Suppressor macrophage treated with lipopolysaccharide for 4 hours (primary cell): ENCODE measurements at places on chromosomes 16 and 17.

DNA sequence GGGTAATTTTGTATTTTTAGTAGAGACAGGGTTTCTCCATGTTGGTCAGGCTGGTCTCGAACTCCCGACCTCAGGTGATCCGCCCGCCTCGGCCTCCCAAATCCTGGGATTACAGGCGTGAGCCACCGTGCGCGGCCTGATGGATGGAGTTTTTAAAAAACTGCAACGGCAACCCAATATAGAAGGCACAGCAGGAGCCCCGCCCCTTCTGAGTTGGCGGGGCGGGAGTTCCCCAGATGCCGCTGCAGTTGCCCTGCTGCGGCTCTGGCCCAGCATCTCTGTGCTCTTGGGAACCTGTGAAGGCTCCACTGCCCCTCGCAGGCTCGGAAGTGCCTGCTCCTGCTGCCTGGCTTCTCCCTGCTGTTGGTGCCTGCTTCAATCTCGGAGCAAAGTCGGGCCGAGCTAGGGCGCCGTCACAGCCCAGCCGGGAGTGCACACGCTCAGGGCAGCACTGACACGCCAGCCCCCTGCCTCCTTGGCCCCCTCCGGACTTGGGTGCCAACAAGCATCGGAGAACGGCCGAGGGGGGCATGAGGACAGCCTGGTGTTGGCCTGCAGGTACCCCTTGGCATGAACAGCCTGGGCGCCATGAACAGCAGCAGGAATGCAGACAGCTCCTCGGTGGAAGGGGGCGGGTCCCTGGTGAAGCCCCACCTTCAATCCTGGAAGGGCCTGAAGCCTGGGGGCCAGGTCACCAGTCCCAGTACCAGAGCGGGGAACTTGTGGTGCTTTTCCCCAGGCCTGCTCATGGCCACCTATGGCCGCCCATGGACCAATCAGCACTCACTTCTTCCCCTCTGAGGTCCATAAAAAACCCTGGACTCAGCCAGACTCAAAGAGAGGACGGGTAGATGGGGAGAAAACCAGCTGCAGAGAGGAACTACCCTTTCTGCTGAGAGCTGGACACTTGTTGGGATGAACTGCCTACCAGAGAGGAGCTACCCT is 2.3 kb upstream of the NT5M start:
- peak; percentile 68 for DNase-seq

GRCh38 chr16:49693445-49693844 is 162.5 kb downstream of the ZNF423 start:
- no peak for DNase-seq

DNA sequence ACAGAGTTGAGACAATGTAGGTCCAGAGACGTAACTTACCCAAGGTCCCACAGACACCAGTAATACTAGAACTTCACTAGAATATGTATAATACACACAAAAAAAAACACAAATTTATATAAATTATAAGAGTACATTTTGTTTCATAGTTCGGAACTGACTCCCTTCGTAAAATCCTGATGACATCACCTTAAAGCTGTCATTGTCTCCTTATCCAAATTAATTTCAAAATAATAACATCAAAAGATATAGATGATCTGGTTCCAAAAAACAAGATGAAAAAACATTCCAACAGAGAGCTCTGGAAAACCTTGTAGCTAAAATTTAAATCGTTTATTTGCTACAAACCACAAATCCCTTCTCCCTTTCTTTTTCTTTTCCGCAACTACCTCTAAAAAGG is 10.0 kb downstream of the FBXL20 start:
- no peak for DNase-seq

GRCh38 chr17:28879886-28880571 is 17.5 kb downstream of the FLOT2 start:
- no peak for DNase-seq

DNA sequence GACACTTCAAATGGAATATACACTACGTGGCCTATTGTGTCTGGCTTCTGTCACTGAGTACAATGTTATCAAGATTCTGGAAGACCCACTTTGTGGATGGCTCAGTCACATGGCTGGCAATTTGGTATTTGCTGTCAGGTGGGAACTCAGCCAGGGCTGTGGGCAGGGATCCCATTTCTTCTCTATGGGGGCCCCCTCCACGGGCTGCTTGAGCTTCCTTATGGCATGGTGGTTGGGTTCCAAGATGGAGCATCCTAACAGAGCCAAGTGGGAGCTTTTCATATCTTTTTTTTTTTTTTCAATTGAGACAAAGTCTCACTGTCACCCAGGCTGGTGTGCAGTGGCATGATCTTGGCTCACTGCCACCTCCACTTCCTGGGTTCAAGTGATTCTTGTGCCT is 18.0 kb upstream of the CEP20 start:
- no peak for DNase-seq

DNA sequence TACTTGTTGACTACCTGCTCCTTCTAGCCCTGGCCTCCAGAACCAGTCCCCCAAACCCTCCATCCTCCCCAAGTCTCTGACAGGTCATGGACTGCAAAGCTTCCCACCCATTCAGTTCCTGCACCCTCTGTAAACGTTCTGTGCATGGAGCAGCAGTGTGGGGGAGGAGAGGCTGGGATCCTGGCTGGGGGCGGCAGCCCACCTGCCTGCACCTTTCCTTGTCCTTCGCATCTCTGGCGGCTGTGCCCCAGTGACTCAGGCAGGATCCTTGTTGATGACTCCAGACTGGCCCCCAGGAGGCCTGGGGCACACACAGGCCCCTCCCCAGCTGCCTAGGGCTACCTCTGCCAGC is 1.6 kb upstream of the PKMYT1 start:
- DNase-seq: no peak

- DNase-seq: no peak
These were observed 76.6 kb downstream of the STX8 start for GRCh38 chr17:9499041-9499440.

- DNase-seq: no peak
These were observed 44.7 kb upstream of the DNAH17 start for GRCh38 chr17:78621720-78622490.

DNA sequence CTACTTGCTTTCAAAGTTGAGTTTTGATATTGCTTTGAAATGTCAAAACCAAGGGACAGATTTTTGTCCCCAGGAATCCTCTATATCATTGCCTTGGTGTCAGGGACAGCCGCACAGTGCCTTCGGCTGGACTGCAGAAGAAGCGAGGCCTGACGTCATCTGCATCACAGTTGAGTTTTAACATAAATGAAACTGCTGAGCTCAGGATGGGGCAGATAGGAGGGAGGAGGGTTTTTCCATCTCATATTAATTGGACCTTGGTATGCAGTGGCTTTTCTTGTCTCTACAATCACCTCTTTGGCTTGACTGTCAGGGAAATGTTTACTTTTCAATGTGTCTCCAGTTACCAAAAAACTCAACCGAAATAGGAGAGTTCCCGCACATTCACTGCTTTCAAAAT is 111.3 kb downstream of the AATF start:
- DNase-seq: no peak

GRCh38 chr17:57869617-57870282 is 19.9 kb upstream of the MRPS23 start:
- no peak for DNase-seq

GRCh38 chr16:29876594-29877249 is 13.7 kb upstream of the CDIPT start:
- no peak for DNase-seq

GRCh38 chr17:66507103-66507923 is 204.9 kb downstream of the PRKCA start:
- DNase-seq: no peak

DNA sequence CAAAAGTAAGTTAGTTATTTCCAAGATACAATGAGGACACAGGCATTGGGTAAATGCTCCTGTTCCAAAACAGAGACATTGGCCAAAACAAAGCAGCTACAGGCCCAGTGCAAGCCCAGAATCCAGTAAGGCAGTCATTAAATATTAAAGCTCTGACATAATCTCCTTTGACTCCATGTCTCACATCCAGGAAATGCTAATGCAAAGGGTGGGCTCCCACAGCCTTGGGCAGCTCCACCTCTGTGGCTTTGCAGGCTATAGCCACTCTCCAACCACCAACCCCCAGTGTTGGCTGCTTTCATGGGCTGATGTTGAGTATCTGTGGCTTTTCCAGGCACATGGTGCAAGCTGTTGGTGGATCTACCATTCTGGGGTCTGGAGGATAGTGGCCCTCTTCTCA is 733.4 kb upstream of the SOX9 start:
- no peak for DNase-seq

DNA sequence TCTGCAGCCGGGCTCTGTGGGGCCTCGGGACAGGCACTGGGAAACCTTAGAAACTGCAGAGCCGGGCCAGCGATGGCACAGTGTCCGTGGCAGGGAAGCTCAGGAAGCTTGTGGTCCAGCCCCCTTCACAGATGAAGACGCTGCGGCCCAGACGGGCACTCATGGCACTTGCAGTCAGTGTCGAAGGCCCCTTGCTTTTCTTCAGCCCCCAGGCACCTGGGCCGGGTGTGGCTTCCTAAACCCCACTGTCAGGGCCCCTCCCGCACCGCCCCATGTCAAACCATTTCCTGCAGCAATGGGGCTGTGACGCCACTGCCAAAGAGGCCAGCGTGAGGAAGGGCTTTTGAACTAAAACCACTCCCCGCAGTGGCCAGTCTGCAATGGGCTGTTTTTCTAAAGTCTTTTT is 164.0 kb downstream of the LAT start:
- peak; percentile 26 for DNase-seq

DNA sequence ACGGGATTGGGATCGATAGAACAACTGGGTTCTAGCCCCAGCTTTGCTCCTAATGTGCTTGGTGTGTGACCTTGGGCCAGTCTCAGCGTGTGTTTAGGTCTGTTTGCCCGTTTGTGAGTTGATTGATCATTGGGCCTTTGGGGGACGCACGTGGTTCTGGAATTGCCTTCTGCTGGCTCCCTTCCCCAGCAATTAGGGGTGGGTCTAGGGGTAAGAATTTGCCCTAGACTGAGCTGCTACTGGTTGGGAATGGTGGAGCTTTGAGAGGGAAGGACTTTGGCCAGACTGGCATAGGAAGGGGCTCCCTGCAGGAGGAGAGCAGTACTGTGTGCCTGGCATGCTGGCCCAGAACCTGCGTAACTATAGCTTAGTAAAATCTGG is 1.5 kb downstream of the SPNS2 start:
- no peak for DNase-seq
